ENCODE measurements at places on chromosomes 1 and 21. TPM values are rescaled to one million over a fixed set of nuclear protein-coding genes. Genes with fewer than 3 reads are reported as not detected.

- H3K36me3 ChIP-seq = no peaks in the 10 kb centered on the region
- H3K27me3 ChIP-seq = no peaks in the 10 kb centered on the region
- no peak overlapping the region for H3K4me3 ChIP-seq
- no peak overlapping the region for H3K27ac ChIP-seq
Measured at GRCh38 chr1:187842406-187843165, 1013.8 kb downstream of the PLA2G4A start.

DNA sequence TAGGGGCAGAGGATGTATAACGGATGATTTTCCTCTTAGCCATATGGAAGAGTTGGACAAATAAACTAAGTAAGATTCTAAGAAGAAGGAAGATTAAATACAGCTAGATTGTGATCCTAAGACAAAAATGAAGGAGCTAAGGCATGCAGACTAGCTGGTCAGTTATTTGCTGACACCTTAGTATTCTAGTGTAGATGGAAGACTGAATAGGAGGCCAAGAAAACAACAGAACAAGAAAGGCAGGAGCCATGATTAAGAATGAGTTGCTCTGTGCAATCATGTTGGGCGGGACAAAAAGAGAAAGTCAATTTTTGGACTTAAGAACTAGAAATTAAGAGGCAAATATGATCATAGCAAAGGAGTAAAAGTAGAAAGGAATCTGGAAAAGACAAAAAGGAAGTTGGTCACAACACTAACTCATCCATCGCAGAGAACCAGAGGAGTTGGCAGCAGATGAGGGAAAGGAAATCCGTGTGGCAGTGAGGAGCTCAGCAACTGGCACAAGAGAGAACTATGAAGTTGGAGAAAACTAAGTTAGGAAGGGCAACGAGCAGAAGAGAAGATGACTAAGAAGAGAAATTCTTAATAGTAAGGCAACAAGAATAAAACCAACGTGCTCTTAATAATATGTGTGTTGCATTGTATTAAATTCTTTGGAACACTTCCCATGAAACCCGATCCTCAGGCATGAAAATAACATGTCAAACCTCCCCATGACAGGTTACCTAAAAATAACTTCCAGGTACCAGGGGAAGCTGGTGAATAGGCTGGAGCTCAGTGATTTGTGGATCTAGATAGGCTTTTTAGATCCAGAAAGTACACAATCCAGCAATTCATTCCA is 234.4 kb downstream of the LTN1 start:
- H3K4me1 ChIP-seq = no peaks in the 10 kb centered on the region
- no peaks in the 10 kb centered on the region for H3K36me3 ChIP-seq
- H3K27ac ChIP-seq = no peak overlapping the region
- H3K27me3 ChIP-seq = no peaks in the 10 kb centered on the region
- no peak for DNase-seq
- no peak overlapping the region for H3K4me3 ChIP-seq

DNA sequence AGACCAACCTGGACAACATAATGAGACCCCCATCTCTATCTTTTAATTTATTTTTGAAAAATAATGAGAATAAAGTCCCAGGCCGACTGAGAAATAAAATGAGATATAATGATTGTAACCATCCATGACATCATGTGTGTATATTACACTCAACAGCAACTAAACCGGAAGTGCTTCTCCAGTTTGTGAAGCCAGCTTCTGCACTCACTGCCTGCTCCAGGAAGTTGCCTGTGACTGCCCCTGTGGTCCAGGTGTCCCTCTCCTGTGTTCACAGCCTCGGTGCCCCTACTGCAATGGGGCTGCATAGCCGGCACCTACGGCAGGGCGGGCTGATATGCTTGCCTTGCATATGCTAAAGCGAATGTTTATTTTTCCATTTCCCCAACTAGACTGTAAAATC is 68.3 kb downstream of the SSBP3 start:
- DNase-seq = peak; percentile 43
- peak overlapping the region; percentile 42 for H3K27ac ChIP-seq
- peaks cover 31% of the 10 kb centered on the region for H3K4me1 ChIP-seq
- H3K27me3 ChIP-seq = no peaks in the 10 kb centered on the region
- no peaks in the 10 kb centered on the region for H3K36me3 ChIP-seq
- no peak overlapping the region for H3K4me3 ChIP-seq

DNA sequence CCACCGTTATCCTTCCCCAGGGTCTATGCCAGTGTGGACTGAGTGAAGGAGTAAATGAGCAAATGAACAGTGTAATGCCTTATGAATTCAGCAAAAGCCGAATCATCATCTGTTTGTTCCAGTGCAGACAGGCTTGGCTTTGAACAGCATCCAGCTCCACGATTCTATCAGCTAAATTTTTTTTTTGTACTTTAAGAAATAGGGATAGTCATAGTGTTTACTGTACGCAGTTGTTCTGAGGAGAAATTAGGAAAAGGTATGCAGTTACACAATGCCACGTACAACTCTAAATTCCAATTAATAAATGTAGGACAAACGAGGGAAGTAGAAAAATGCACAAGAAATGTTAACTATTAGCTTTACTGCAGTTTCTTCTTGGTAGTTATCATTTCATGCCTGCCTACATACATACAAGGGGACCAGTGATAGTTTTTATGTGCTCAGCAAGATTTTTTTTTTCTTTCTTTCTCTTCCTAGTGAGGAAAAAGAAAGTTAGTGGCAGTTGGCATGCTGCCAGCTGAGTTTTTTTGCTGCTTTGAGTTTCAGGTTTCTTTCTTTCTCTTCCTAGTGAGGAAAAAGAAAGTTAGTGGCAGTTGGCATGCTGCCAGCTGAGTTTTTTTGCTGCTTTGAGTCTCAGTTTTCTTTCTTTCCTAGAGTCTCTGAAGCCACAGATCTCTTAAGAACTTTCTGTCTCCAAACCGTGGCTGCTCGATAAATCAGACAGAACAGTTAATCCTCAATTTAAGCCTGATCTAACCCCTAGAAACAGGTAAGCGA is at the start of gene IFI44L:
Gene IFI44L, plus strand, starts transcription at position 646 of the 777 bp plus-strand sequence. CDS start 7,468 bp downstream, outside the sequence.
- H3K4me1 ChIP-seq = peaks cover 18% of the 10 kb centered on the region
- peak within 1 kb of the TSS; percentile 2 for H3K4me3 ChIP-seq
- no peaks in the 10 kb centered on the region for H3K27me3 ChIP-seq
- peak; percentile 80 for DNase-seq
- peak within 1 kb of the TSS; percentile 2 for H3K27ac ChIP-seq

- no peak for DNase-seq
- no peak overlapping the region for H3K4me3 ChIP-seq
- no peaks in the 10 kb centered on the region for H3K27me3 ChIP-seq
- no peaks in the 10 kb centered on the region for H3K36me3 ChIP-seq
Measured at GRCh38 chr1:228827019-228827418, 91.7 kb downstream of the RHOU start.

GRCh38 chr1:224498574-224499170 is 64.1 kb upstream of the WDR26 start:
- H3K4me1 ChIP-seq = peaks cover 37% of the 10 kb centered on the region
- peak overlapping the region; percentile 94 for H3K27ac ChIP-seq
- no peaks in the 10 kb centered on the region for H3K36me3 ChIP-seq
- peak overlapping the region; percentile 20 for H3K4me3 ChIP-seq

DNA sequence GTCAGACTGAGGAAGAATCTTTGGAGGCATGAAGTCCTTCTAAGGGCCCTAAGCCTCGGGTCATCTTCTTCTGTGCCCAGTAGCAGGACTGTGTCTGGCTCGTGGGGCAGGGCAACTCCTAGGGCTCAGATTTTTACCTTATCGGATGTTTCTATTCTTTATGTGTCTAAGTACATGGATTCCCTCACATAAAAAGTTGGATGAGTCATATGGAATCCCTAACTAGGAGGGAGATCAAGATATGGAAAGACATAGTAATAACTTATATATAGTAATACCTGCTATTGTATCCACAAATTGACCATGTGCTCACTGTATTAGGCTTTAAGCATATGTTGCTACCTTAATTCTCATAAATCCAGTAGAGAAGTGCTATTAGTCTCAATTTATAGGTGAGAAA is 364.5 kb upstream of the CAMK1G start:
- H3K36me3 ChIP-seq = no peaks in the 10 kb centered on the region
- H3K27me3 ChIP-seq = peaks cover 1% of the 10 kb centered on the region
- H3K4me1 ChIP-seq = no peaks in the 10 kb centered on the region
- no peak overlapping the region for H3K27ac ChIP-seq
- H3K4me3 ChIP-seq = no peak overlapping the region

DNA sequence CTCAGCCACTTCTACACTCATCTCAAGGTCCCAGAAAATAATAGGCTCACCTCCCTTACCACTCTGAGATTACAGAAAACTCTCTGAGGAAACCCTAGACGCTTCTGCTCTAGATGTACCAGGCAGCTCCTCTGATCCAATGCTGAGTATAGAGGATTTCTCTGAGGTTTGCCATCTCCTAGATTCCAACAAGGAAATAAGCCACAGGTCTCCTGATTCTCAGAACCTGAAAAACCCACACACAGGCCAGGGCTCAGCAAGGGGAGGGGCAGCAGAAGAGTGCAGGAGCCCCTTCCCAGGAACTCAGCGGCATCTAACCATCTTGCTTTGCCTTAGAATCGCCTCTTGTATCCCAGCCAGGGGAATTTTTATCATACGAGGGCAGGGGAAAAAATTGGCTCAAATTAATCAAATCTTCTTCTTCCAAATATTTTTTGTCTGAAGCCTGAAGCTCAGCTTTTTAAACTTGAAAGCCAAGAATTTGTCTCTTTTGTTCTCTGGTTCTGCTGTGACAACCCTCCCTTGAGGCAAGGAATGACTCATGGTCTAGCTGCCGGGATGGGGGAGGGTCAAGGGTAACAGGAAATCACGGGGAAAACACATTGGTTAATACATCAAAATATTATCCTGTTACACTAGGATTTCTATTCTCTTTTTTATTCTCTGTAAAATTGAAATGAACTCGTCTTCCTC is 30.8 kb downstream of the GORAB start:
- H3K27ac ChIP-seq = peak overlapping the region; percentile 88
- H3K4me3 ChIP-seq = no peak overlapping the region
- peaks cover 21% of the 10 kb centered on the region for H3K4me1 ChIP-seq
- no peaks in the 10 kb centered on the region for H3K27me3 ChIP-seq
- DNase-seq = peak; percentile 93

- no peak for DNase-seq
- H3K4me3 ChIP-seq = no peak overlapping the region
- H3K27me3 ChIP-seq = no peaks in the 10 kb centered on the region
- H3K4me1 ChIP-seq = peaks cover 5% of the 10 kb centered on the region
Measured at GRCh38 chr1:167805041-167805556, 83.3 kb downstream of the MPZL1 start.

DNA sequence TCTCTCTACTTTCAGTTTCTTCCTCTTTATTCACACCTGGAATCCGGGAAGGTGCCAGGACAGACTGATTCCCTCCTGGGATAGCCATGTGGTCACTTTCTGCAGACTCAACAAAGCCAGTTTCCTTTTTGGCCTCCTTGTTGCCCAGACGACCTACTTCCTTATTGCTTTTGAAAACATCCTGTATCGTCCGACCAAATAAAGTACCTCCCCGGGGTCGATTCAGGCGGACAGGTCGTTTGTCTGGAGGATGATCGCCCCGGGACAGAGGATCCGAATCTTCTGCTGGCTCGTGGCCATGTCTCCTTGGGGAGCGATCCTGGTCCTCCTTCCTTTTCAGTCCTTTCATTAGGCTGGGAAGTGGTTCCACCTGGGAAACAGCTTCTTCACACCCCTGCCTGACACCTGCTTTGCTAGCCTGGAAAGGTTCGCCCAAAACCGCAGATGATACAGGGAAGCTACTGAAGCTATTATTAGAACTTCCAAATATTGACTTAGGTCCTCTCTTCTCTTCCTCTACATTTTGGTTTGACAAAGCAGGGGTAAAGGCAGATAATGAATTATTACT is 1.2 kb downstream of the MCM3AP start:
- peak; percentile 51 for DNase-seq
- H3K4me1 ChIP-seq = peaks cover 33% of the 10 kb centered on the region
- peak overlapping the region; percentile 1 for H3K4me3 ChIP-seq
- peak overlapping the region; percentile 13 for H3K27ac ChIP-seq
- H3K27me3 ChIP-seq = no peaks in the 10 kb centered on the region

GRCh38 chr1:3504151-3504821 is 49.8 kb downstream of the ARHGEF16 start:
- peak overlapping the region; percentile 90 for H3K27ac ChIP-seq
- peak; percentile 94 for DNase-seq
- H3K4me3 ChIP-seq = no peak overlapping the region
- H3K27me3 ChIP-seq = no peaks in the 10 kb centered on the region
- no peaks in the 10 kb centered on the region for H3K36me3 ChIP-seq
- peaks cover 10% of the 10 kb centered on the region for H3K4me1 ChIP-seq

DNA sequence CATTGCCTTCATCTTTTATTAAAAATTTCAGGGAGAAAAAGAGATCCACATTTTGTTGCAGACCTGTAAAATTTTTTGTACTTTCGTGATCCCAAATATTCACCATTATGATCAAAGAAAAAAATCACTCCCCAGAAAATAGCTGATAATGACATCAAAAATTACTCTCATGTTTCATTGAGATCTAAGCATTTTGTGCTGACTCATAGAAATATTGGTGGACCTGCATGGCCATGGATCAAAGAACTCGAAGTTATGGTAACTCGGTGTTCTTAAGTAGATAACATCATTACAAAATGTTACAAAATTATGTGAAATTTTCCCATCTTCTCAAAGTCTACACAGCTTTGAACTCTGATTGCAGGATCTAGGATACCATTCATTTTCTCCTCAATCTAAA is 135.8 kb downstream of the PTGER3 start:
- H3K27ac ChIP-seq = no peak overlapping the region
- no peak overlapping the region for H3K4me3 ChIP-seq
- DNase-seq = no peak
- H3K4me1 ChIP-seq = no peaks in the 10 kb centered on the region

DNA sequence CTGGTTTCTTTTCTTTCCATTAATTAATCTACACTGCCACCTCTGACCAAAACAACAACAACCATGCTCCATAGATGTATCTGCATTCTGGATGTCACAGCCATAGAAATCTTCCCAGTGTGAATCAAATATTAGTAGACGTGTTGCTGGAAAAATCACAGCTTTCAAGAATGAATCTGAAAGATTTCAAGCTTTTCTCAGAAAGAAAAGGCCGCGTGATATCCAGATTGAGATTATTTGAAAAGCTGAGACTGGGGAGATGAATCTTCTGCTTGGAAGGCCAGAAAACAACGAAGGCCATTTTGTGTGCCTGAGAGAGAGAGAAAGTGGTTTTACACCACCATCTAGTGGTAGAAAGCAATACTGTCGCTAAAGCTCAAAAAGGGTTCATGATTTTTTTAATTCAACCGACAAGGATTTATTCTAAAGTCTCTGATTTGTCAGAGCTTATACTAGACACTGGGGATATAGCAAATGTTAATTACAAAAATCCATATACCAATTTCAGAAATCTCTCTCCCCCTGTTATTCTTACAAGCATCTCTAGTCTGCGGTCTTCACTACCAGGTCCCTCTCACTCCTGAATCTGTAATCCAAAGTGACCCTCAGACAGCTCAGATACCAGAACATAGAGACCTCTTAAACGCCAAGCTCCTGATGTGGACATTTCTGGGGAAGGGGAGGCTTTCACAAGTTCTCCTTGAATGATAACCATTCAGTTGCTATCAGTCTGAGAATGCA is 87.5 kb upstream of the SGIP1 start:
- H3K4me3 ChIP-seq = no peak overlapping the region
- H3K4me1 ChIP-seq = peaks cover 13% of the 10 kb centered on the region
- peak overlapping the region; percentile 47 for H3K27ac ChIP-seq
- no peaks in the 10 kb centered on the region for H3K27me3 ChIP-seq

TMEM269 gene
- total RNA-seq = not detected

NPHS2 gene
- total RNA-seq = not detected

DLGAP3 gene
- 0.12 TPM for total RNA-seq

ATP1A4 gene
- not detected for total RNA-seq

LMX1A gene
- not detected for total RNA-seq

ZMYND12 gene
- total RNA-seq = not detected

FALEC gene
- not detected for total RNA-seq

ASPM gene
- total RNA-seq = 55.1 TPM

SLAMF7 gene
- total RNA-seq = not detected

MYCL gene
- 2.1 TPM for total RNA-seq
